ENCODE measurements at places on chromosomes 1 and 21.
A peak's percentile ranks its signal among the peaks of the same experiment; 100 is the strongest.

- no peak for DNase-seq
Observed at GRCh38 chr1:83698644-83699043, 300.3 kb downstream of the TTLL7 start.

- no peak for DNase-seq
Observed at GRCh38 chr21:42009018-42009830, 936 bp downstream of the ZBTB21 start.

- DNase-seq, result no peak
Observed at GRCh38 chr1:2203671-2204414, 9.3 kb upstream of the FAAP20 start.

- peak; percentile 34 for DNase-seq
Observed at GRCh38 chr1:201709564-201710295, 119.2 kb upstream of the IPO9 start.

GRCh38 chr1:159444511-159444910 lies 5.0 kb downstream of the OR10J1 start:
- no peak for DNase-seq

- DNase-seq, result no peak
Observed at GRCh38 chr1:161390559-161390858, 22.8 kb upstream of the CFAP126 start.

- DNase-seq, result no peak
Observed at GRCh38 chr1:22053861-22054770, 1.6 kb downstream of the CDC42 start.

- DNase-seq, result no peak
Observed at GRCh38 chr1:181522864-181523263, 39.5 kb downstream of the CACNA1E start.

DNA sequence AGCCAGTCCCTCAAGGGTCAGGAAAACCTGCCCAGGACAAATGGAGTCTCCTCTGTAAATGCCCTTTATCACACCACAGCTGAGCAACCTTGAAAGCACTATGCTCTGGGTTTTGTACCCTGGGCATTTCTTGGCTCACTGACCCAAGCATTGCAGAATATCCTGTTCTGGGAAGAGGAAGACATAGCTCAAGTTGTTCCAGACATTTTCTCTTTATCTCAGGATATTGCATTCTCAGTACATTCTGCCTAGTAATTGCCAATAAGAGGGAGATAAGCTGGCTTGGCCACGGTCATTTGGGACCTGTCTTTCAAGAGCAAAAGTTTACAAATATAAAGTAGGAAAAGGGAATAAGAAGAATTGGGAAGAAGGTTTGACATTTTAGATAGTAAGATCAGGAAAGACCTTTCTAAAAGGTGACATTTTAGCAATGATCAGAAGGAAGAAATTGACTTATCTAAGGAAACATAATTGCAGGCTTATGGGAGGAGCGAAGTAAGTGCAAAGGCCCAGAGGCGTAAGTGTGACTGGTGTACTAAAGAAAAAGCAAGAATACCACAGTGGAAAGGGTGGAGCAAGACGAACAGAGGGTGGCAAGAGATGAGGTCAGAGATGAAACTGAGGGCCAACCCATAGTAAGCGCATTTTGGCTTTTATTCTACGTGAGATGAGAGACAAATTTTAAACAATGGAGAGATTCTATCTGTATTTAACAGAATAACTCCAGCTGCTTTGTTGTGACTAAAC lies 394.0 kb upstream of the CXADR start:
- no peak for DNase-seq

DNA sequence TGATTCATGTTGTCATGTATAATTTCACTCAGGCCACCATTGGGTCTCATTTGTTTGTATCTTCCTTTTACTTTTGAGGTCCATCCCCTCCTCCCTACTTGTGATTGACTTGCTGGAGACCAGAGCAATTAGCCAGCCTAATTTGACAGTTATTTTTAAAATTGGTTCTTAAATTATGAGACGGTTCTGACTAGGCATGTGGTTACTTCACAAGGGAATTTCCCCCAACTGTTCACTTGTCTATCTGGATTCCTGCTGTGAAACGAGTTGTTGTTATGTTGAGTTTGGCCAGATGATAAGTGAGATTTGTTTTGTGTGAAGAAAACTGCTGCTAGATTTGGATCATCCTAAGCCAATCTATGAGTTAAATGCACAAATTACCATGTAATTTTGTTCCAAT lies 359.1 kb downstream of the BARHL2 start:
- DNase-seq, result no peak

DNA sequence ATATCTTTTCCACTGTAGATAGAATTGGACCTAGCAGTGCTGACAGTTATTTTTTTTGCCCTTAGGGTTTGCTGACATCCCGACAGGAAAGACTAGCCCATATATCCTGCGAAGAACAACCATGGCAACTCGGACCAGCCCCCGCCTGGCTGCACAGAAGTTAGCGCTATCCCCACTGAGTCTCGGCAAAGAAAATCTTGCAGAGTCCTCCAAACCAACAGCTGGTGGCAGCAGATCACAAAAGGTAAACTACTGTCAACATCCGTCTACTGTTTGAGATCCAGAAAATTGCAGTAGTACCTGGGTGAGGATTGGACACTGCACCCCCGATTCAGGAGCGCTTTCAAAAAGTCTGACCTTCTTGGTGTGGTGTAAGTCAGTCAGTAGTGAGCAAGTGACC lies 55.8 kb downstream of the CENPF start:
- DNase-seq, result no peak

- no peak for DNase-seq
Observed at GRCh38 chr1:242002072-242002471, 3.2 kb upstream of the MAP1LC3C start.

- no peak for DNase-seq
Observed at GRCh38 chr1:43552813-43553212, 22.1 kb downstream of the PTPRF start.

DNA sequence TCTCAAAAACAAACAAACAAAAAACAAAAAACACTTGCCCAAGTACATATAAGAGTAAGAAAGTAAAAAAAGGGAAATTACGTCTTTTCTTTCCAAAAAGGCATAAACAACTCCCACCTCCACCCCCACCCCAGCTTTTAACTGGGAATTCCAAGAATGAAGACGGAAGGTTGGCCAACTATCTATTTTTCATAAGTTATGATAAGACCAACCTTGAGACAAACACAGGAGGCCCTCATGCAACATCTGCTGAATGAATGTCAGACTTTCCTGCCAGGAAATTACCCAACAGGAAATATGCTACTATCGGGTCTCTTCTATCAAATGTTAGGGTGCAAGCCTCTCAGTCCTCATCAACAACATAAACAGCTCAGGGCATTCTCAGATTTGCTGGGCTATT lies 1.9 kb downstream of the BSDC1 start:
- no peak for DNase-seq
